ENCODE measurements at places on chromosomes 16 and 17. TPM values are rescaled to one million over a fixed set of nuclear protein-coding genes. Genes with fewer than 3 reads are reported as not detected.

- no peak for DNase-seq
Measured at GRCh38 chr16:19329932-19330331, 44.4 kb downstream of the CLEC19A start.

GRCh38 chr17:13084420-13084819 lies 66.6 kb upstream of the ELAC2 start:
- DNase-seq: no peak

Gene C17orf78
- not detected for polyA plus RNA-seq

- no peak for DNase-seq
Measured at GRCh38 chr16:89944773-89945172, 3.8 kb upstream of the DEF8 start.

All from psoas muscle (tissue), 8 donors.